Peyer's patch (tissue), 4 donors: ENCODE measurements at places on chromosomes 2 and 18.

DNA sequence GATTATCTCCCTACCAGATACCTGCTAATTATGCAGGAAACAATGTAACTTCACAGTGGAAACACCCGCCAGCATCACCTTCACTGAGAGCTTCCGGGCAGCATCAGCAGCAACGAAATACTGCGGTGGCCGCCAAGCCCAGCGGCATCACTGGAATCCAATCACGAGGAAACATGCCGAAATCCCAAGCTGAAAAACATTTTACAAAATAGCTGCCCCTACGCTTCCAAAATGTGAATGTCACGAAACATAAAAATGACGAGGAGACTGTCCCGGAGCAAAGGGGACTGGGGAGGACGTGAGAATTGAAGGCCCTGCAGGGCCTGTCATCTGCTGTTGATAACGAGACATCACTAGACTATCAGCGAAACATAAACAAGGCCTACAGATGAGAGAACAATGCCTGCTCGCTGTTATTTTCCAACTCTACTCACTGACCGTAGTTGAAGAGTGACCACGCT is 82.6 kb downstream of the HDAC4 start:
- DNase-seq: no peak

DNA sequence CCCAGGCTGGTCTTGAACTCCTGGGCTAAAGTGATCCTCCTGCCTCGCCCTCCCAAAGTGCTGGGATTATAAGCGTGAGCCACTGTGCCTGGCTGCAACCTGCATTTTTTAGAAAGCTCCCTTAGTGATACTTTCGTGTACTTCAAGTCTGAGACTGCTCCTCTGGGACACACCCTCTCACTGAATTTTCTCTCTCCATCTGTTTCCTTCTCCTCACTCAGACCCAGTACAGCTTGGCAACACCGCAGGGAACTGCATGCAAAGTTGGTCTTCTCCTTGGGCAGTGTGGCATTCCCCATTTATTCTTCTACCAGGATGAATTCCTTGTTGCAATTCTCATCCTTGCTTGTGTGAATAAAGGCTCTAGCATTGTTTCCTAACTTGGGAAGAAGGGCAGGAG is 175.9 kb downstream of the LPIN1 start:
- no peak for DNase-seq

DNA sequence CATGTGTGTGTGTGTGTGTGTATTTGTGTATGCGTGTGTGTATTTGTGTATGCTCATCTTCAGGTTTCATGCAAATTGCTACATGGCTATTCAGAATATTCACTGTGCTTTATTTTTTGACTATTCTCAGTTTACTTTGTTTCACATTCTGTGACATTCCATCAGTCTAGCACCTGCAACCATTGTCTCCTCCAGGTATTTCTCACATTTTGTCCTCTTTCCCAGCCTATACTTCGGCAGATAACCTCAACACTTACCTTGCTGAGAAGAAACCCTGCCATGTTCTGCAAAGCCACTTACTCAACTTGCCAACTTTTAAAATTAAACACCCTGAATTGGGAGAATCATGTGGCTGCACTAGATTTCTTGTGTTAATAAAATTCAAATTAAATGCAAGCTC is 135.4 kb upstream of the REG3A start:
- no peak for DNase-seq

GRCh38 chr2:191417746-191418145 is 172.5 kb downstream of the MYO1B start:
- no peak for DNase-seq

- no peak for DNase-seq
Observed at GRCh38 chr18:70520867-70521266, 232.0 kb downstream of the SOCS6 start.

GRCh38 chr2:85234868-85235267 is 92.9 kb downstream of the TGOLN2 start:
- DNase-seq: no peak

- no peak for DNase-seq
Observed at GRCh38 chr2:231355508-231356465, 39.7 kb upstream of the B3GNT7 start.
